ENCODE measurements at places on chromosomes 6 and 20.

DNA sequence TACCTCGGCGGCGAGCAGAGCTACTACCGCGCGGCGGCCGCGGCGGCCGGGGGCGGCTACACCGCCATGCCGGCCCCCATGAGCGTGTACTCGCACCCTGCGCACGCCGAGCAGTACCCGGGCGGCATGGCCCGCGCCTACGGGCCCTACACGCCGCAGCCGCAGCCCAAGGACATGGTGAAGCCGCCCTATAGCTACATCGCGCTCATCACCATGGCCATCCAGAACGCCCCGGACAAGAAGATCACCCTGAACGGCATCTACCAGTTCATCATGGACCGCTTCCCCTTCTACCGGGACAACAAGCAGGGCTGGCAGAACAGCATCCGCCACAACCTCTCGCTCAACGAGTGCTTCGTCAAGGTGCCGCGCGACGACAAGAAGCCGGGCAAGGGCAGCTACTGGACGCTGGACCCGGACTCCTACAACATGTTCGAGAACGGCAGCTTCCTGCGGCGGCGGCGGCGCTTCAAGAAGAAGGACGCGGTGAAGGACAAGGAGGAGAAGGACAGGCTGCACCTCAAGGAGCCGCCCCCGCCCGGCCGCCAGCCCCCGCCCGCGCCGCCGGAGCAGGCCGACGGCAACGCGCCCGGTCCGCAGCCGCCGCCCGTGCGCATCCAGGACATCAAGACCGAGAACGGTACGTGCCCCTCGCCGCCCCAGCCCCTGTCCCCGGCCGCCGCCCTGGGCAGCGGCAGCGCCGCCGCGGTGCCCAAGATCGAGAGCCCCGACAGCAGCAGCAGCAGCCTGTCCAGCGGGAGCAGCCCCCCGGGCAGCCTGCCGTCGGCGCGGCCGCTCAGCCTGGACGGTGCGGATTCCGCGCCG lies 994 bp downstream of the FOXC1 start:
- H3K36me3 ChIP-seq: peaks cover 4% of the 10 kb centered on the region
- H3K4me1 ChIP-seq: peaks cover 52% of the 10 kb centered on the region
- H3K4me3 ChIP-seq: peak overlapping the region; percentile 70
- no peak for DNase-seq
- H3K27me3 ChIP-seq: peaks cover 63% of the 10 kb centered on the region

DNA sequence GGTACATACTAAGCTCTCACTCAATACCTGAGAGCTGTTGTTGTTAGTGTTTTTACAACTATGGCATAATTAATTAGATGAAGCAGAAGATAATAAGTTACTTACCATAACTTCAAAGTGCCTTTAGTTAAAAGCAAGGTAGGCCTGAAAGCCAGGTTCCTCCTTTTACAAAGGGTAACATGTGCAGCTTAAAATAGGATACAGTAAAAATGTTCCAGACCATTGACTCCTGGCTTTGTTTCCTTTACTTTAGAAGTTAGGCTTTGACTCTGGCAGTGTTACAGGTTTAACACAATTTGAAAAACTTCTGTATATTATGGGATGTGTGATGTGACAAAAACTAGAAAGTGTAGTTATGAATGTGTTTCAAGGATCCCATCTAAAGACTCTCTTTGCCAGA lies 522.5 kb downstream of the EPM2A start:
- no peak overlapping the region for H3K4me3 ChIP-seq
- DNase-seq: no peak
- peaks cover 2% of the 10 kb centered on the region for H3K27me3 ChIP-seq
- H3K4me1 ChIP-seq: no peaks in the 10 kb centered on the region

GRCh38 chr20:57291003-57291402 lies 24.6 kb upstream of the BMP7 start:
- H3K27me3 ChIP-seq: peaks cover 43% of the 10 kb centered on the region
- no peak overlapping the region for H3K27ac ChIP-seq
- no peak overlapping the region for H3K4me3 ChIP-seq
- DNase-seq: no peak

DNA sequence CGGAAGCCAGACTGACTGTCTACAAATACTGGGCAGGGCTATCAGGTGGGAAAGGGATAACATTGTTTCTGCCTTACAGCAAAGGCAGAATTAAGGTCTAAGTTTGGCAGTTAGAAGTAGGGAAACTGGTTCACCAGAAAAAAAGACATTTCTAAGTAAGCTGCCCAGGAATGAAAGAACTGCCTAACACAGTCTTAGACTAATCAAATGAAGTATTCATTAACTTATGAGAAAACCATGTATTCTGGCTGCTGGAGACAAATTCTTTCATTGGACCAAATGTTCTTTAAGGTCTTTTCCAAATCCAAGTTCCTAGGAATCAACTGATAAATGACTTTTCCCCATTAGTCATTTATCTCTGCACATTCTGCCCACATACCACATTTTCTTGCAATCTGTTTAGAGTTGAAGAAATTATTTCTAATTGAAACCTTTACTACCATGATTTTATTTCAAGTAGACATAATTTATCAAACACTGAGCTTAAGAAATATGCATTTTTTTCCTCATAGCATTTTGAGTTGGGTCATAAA lies 120.3 kb upstream of the OGFRL1 start:
- H3K36me3 ChIP-seq: no peaks in the 10 kb centered on the region
- no peak overlapping the region for H3K4me3 ChIP-seq
- H3K4me1 ChIP-seq: no peaks in the 10 kb centered on the region
- peaks cover 14% of the 10 kb centered on the region for H3K27me3 ChIP-seq

DNA sequence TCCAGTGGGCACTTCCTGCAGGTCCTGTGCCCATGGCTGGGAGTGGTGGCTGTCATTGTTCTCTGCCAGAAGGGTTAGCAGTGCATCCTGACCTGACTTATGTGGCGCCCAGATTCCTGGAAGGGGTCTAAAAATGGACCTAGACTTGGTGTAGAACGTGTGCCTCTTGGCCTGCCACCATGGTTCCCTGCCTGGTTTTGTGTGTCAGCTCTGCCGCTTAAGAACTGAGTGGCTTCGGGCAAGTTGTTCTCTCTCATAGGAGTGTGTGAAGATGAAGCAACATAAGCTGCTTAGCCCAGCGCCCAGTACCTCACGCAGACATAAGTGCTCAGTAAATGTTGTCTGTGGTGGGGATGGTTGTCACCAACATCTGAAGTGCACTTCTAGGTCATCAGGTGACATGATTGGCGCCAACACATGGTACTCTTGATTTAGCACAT lies 52.1 kb downstream of the PTPN1 start:
- DNase-seq: no peak
- H3K4me1 ChIP-seq: peaks cover 86% of the 10 kb centered on the region
- no peaks in the 10 kb centered on the region for H3K27me3 ChIP-seq
- peak overlapping the region; percentile 98 for H3K27ac ChIP-seq
- H3K36me3 ChIP-seq: peaks cover 62% of the 10 kb centered on the region

GRCh38 chr6:124443541-124443940 lies 518.7 kb upstream of the RNF217 start:
- no peaks in the 10 kb centered on the region for H3K27me3 ChIP-seq
- H3K4me3 ChIP-seq: no peak overlapping the region
- DNase-seq: no peak

DNA sequence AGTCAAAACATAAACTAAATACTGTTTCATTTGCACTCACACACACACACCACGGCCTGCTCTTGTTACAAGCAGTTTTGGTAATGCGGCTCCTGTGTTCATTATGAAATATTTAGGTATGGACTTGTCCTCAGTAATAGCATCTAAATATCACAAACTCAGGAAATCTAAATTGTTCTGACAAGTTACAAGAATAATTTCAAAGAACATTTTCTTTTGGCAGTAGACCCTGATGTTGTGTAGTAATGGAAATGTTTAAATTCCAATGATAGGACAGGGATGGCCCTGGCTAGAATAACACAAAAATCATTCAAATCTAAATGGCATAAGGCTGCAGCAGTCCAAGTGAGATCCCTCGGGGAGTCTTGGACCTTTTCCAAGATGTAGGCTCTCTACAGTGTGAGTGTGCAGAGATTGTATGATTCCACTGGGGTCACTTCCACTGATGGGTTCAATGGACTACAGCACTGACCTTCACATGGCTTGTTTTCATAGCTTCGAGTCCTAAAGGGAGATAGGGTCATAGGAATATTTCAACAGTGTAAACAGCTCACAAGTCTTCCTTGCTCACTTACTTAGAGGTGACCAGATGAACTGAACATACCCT lies 210.6 kb upstream of the PLCB4 start:
- H3K36me3 ChIP-seq: no peaks in the 10 kb centered on the region
- H3K4me3 ChIP-seq: no peak overlapping the region
- no peaks in the 10 kb centered on the region for H3K27me3 ChIP-seq

DNA sequence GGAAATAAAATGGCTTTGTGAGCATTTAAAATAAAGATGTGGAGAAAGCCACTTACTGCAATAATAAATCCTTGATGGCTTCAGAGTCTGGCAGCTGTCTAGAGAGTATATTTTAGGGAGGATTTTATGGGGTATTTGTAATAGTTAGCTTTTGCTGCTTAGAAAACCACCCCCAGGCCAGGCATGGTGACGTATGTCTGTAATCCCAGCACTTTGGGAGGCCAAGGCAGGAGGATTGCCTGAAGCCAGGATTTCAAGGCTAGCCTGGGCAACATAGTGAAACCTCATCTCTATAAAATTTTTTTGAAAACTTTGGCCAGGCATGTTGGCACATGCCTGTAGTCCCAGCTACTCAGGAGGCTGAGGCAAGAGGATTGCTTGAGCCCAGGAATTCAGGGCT lies 63.8 kb downstream of the ISM1 start:
- H3K27ac ChIP-seq: no peak overlapping the region
- peaks cover 3% of the 10 kb centered on the region for H3K27me3 ChIP-seq
- no peak for DNase-seq
- no peak overlapping the region for H3K4me3 ChIP-seq
- H3K36me3 ChIP-seq: peaks cover 9% of the 10 kb centered on the region

- no peak overlapping the region for H3K4me3 ChIP-seq
- no peak for DNase-seq
- no peaks in the 10 kb centered on the region for H3K4me1 ChIP-seq
- H3K27ac ChIP-seq: no peak overlapping the region
- peaks cover 44% of the 10 kb centered on the region for H3K27me3 ChIP-seq
- H3K36me3 ChIP-seq: no peaks in the 10 kb centered on the region
Observed at GRCh38 chr6:46291275-46291633, 120.5 kb upstream of the ENPP5 start.

- H3K27me3 ChIP-seq: no peaks in the 10 kb centered on the region
- no peaks in the 10 kb centered on the region for H3K36me3 ChIP-seq
- H3K4me1 ChIP-seq: peaks cover 12% of the 10 kb centered on the region
- no peak overlapping the region for H3K4me3 ChIP-seq
Observed at GRCh38 chr6:44730771-44731391, 343.4 kb downstream of the CDC5L start.

DNA sequence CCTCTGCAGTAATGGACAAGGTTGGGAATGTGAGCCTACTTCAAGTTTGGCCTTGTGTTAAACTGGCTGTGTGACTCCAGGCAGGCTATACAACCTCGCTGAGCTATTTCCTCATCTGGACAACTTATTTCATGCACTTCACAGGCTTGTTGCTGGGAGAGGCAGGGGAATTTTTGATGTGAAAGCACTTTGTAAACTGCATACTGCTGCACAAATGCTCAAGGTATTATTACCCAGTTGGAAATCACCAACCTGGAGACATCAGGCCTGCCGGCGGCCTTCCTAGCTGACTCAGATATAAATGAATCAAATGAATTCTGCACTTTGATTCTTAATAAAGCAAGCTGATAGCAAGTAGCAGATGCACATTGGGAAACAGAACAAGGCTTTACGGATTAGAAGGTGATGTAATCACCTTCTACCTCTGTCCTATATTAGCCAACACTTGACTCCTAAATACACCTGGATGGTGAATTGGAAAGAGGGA lies 10.1 kb downstream of the JARID2 start:
- no peak overlapping the region for H3K4me3 ChIP-seq
- DNase-seq: no peak
- H3K36me3 ChIP-seq: peaks cover 47% of the 10 kb centered on the region
- peak overlapping the region; percentile 8 for H3K27ac ChIP-seq
- H3K4me1 ChIP-seq: peaks cover 100% of the 10 kb centered on the region
- no peaks in the 10 kb centered on the region for H3K27me3 ChIP-seq

DNA sequence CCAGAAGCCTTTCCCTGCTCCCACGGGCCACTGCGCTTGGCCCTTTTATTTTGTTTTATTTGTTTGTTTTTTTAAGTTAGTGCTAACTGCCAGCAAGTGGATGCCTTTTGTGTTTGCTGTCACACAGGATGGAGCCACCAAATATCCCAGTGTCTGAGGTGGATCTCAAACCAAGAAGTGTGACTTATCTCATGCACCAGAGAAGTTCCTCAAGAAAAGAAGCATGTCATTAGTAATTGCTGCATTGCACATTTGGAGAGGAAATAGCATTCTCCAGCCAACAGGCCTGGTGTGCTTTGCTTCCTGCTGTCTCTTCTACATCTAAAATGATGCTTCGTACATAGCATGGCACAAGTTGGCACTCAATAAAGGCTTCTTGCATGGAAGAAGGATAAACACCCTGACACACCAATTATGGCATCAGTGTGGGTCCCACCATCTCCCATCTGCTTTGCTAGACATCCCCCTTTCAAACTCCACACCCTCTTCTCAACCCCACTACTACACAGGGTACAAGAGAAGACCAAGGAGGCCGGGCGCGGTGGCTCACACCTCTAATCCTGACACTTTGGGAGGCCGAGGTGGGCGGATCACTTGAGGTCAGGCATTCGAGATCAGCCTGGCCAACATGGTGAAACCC lies 1.9 kb upstream of the ATP9A start:
- no peak overlapping the region for H3K27ac ChIP-seq
- DNase-seq: no peak
- peaks cover 36% of the 10 kb centered on the region for H3K27me3 ChIP-seq

GRCh38 chr6:150753371-150754064 lies 112.0 kb upstream of the MTHFD1L start:
- H3K4me1 ChIP-seq: no peaks in the 10 kb centered on the region
- no peaks in the 10 kb centered on the region for H3K27me3 ChIP-seq
- H3K4me3 ChIP-seq: no peak overlapping the region
- no peaks in the 10 kb centered on the region for H3K36me3 ChIP-seq
- DNase-seq: no peak
